ENCODE measurements at places on chromosomes 3 and 15.

DNA sequence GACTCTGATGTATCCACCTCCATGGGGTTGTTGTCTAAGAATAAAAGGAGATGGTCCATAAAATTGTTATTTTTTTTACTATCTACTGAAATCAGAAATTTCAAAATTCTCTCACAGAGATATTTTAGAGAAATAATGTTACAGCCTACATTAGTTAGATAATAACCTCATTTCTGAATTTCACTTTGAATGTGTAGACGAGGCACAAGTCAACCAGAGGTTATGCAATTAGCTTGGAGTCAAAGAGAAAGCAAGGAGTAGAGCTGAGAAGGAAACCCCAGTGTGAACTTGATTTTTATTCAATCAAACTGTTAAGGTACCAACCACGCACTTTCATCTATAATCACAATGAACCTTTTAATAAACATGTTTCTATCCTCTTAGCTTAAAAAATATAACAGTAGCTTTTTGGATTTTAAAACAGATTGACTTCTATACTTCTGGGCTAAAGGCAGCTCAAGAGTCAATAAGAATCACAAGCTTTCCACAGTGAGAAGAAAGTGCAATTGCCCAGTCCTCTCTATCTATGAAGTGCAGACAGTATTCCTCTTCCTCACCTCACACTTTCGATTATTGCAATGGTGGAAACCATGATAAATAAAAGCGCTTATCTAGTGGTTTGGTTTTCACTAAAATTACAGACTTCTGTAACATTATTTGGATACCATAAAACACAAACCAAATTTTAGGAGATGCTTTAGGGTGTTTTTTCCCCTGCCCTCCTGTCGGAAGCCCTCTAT, 403.2 kb downstream of the ZBTB20 start:
- DNase-seq, result no peak

- DNase-seq, result no peak
Observed at GRCh38 chr3:20095470-20095869, 55.2 kb downstream of the KAT2B start.

DNA sequence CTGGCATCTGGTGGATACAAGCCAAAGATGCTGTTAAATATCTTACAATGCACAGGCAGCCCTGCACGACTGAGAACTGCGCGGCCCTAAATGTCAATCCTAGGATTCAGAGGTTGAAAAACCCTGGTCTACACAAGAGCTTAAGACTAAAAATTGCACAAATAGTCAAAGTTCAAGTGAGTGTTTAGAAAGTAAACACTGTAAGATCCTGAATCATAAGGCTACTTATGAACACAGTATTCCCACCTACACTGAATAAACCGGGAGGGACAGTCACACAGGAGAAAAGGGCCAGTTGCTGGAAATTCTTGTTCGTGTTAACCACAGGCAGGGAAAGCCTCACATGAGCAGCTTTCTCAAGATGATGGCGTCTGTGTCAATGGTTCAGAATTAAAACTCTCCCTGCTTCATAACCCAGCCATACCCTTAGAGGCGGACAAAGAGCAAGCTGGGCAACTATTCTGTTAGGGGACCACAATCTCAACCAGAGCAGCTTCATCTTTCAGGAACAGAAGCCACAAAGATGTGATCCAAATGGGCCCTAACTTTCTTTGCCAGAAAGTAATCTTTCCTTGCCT, 37.7 kb downstream of the LRIG1 start:
- DNase-seq, result no peak

- DNase-seq, result no peak
Observed at GRCh38 chr3:9340472-9340902, 22.4 kb upstream of the THUMPD3 start.

DNA sequence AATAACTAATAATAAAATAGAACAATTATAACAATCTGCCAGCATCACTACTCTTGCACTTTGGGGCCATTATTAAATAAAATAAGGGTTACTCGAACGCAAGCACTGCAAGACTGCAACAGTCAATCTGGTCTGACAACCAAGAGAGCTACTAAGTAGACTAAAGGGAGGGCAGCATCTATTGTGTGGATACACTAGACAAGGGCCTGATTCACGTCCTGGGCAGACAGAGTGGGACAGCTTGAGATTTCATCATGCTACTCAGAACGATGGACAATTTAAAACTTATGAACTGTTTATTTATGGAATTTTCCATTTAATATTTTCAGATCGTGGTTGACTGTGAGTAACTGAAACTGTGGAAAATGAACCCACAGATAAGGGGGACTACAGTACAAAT, 39.5 kb downstream of the TNIK start:
- DNase-seq, result no peak

GRCh38 chr3:143627336-143627735, 220.9 kb downstream of the SLC9A9 start:
- DNase-seq, result peak; percentile 61

DNA sequence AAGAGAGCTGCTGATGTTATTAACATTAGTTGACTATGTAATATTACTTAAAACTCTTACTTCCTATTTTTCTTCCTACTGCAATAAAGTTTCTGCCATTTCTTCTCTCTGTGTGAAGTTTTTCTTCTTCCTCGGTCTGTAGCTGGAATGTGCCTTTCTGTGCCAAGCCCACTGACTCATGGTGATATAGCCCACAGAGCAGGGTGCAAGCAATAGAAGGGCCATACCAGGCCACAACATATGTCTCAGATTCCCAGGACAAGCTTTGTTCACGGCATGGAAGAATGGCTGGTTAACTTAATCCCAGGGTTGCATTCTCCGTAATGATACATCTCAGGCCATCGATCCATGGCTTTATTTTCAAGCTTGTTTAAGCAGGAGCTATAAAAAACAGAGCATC, 815.3 kb downstream of the TUSC7 start:
- DNase-seq, result no peak

- DNase-seq, result no peak
Observed at GRCh38 chr3:37863949-37864822, 2.5 kb downstream of the CTDSPL start.

DNA sequence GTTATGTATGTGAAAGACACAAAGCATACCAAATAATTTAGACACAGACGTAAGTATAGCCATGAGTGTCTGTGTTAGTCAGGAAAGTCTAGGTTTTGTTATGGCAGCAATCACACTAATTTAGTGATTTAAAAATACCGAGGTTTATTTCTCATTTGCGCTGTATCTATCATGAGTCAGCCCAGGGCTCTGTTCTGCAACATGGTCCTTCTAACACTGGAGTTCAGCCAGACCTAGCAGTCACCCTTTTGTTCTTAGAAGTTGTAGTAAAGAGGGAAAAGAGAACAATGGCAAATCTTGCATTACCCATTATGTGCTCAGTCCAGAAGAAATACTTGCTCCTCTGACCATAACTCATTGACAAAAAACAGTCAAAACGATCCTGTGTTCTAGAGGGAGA, 311.5 kb downstream of the NLGN1 start:
- DNase-seq, result no peak

DNA sequence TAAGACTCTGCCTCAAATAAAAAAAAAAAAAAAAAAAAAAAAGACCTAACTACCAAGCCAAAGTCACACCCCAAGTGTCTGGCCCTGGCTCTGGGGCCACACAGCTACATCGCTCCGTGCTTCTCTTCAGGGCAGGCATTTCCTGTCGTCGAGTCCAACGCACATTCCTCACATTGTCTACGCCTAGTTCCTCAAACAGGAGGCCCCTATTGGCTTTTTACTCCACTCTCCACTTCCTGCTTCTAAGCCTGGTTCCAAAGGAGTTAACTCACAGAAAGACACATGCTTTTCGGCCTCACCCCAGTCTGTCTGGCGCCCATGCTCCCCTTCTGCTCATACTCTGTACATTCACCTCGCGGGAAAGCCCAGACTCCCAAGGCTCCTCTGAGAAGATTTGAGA, 28.8 kb downstream of the KNG1 start:
- DNase-seq, result peak; percentile 4

- DNase-seq, result no peak
Observed at GRCh38 chr15:74011610-74012009, 17.1 kb downstream of the PML start.

GRCh38 chr3:115164374-115165221, 17.5 kb upstream of the ZBTB20 start:
- DNase-seq, result no peak

DNA sequence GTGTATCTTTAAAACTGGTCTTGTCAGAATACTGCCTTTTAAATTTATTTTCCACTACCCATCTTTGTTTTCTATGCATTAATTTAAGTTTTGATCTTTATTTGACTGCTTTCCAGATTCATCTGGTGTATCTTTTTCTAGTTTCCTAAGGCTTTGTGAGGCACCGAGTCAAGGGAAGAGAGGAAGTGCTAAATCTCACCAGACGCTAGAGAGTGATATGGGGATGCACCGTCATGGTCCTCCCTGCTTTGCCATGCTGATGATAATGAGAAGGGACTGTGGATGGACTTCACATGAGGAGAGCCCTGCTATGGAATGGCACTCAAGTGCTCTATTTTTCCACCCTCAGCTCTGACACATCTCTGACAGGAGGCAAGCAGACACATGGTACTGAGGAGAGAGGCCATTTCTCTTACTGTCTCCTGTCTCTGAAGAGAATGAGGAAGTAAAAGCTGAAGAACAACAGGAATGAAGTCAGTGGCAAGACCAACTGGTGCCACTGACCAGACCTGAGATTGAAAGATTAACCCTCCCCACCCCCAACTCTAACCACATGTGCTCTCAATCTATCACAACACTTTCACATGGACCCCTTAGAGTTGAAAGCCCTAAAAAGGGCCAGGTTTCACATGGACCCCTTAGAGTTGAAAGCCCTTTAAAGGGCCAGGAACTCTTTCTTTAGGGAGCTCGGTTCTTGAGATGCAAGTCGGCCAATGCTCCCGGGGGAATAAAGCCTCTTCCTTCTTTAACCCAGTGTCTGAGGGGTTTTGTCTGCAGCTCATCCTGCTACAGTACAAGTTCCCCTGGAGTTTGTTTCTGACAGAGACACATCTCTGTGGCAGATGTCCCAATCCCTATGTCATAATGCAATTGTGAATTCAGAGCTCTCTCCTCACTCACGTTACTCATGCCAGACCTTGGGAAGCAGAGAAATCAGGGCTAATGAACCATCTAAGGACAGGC, at the start of gene IQCF2:
Gene IQCF2, plus strand, starts transcription at position 913 of the 963 bp plus-strand sequence. CDS start 52 bp downstream, outside the sequence.
- no peak for DNase-seq

- peak; percentile 22 for DNase-seq
Observed at GRCh38 chr15:35751413-35752133, 205.6 kb upstream of the DPH6 start.

GRCh38 chr3:119401503-119402440, 61.6 kb downstream of the TMEM39A start:
- no peak for DNase-seq

DNA sequence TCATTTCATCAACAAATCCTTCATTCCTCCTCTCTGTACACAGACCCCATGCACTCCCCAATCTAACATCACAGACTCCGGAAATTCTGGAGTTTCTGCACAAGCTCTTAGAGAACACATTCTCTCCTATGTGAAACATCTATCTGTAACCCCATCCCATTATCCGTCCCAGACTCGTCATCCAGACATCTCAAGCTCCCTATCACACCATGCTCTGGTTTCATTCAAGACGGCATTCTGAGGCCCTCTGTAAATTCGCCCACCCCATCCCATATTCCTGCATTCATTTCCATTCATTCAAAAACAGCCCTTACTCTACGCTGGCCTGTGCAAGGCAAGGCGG, 575 bp downstream of the LEO1 start:
- no peak for DNase-seq

GRCh38 chr15:77753281-77753873, 120.7 kb upstream of the LINGO1 start:
- DNase-seq, result no peak

DNA sequence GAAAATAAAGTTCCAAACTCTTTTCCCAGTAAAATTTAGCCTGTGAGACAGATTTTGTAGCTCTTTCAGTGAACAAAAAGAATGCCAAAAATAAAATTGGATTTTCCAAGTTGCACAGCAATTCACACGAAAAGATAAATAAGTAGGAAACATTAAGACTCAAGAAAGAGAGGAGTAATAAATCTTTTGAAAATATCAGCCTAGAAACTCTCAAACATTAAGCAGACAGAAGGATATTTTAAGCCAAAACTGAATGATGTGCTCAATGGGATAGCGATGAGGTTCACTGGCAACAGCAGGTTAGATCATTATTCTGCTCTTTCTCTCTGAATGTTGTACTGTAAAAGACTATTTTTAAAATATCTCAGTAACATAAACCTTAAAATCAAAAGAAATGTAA, 115.0 kb downstream of the STAG1 start:
- DNase-seq, result no peak

All from stimulated activated CD4-positive, alpha-beta T cell treated with anti-CD3 and anti-CD28 coated beads, Interleukin-1b, Interleukin-23, amount 100 ng/mL, for 48 hours (primary cell).